Activated T-helper 1 cell treated with anti-CD3 and anti-CD28 coated beads, Interleukin-2, amount 50 U/mL, for 16 hours (primary cell): ENCODE measurements at places on chromosomes 2 and 18.

GRCh38 chr18:47724186-47724975 is 206.1 kb downstream of the SMAD2 start:
- DNase-seq: no peak

DNA sequence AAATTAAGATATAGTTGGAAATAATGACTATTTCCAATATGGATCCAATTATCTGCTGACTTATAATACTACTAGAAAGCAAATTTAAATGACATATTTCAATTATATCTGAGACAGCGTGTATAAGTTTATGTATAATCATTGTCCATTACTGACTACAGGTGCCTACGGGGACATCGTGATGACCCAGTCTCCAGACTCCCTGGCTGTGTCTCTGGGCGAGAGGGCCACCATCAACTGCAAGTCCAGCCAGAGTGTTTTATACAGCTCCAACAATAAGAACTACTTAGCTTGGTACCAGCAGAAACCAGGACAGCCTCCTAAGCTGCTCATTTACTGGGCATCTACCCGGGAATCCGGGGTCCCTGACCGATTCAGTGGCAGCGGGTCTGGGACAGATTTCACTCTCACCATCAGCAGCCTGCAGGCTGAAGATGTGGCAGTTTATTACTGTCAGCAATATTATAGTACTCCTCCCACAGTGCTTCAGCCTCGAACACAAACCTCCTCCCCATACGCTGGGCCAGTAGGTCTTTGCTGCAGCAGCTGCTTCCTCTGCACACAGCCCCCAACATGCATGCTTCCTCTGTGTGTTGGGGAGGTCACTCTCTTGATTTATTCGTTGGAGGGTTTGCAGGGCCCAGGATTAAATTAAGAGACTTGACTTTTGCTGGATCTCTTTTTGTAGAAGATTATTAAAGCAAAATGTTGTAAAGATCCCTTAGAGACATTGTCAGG is 194.4 kb downstream of the RPIA start:
- DNase-seq: no peak

DNA sequence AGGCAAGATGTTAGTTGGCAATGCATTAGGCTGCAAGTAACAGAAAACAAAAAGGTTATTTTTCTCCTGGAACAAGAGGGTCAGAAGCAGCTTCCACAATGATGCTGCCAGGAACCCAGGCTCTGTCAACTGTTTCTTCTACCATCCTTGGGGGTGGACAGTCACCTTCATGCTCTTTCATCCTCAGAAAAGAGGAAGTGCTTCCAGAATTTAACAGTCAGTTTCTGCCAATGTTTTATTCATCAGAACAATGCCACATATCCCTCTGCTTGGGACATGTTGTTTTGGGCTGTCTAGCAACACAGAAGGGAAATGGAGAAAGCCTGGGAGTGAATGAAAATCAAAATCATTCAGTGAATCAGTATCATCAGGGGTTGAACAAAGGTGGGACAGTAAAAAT is 7.1 kb downstream of the TMEM182 start:
- no peak for DNase-seq

DNA sequence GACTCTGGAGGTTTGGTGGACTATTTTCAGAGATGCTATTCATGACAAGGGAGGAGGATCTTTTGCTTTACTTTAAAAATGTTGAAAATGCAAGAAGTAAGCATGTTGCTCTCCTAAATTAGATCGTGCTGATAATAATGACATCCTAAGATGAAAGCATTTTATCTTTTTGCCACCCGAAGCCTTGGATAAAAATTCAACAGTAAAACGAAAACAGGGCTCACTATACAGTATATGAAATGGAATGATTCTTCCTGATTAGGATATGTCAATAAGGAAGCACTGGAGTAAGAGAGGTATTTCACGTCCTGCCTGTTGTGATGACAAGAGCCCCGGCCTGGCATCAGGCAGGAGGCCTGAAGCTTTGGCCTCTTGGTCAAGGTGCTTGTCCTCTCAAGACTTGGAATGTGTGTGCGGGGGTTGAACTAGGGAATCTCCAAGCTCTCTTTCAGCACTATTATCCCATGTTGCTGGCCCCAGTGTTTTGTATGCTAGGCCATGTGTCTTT is 306.0 kb downstream of the MTX2 start:
- no peak for DNase-seq

DNA sequence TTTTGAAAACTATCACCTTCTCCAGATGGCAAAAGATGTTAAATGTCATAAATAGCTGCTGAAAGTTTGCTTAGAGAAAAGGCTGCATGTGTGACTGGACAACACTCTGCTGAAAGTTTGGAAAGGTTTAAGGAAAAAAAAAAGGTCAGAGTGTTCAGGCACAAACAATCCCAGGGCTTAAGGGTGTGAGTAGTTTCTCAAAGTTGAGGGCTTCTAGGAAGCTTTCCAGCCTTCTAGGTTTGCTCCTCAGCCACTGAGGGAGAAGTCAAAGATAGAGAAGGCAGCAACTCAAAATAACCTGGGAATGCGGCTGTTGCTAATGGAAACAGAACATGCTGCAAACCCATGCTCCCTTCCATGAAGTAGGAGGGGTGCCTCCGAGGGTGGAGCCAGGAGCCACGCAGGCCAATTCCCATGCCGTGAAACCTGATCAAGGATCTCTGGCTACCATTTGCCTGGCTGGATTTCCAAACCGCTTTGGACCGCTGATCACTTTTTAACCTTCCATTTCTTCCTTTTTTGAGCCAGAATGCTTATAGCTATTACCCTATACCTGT is 88.0 kb downstream of the TEX51 start:
- DNase-seq: no peak

- no peak for DNase-seq
Observed at GRCh38 chr2:128557831-128558241, 239.2 kb upstream of the HS6ST1 start.

DNA sequence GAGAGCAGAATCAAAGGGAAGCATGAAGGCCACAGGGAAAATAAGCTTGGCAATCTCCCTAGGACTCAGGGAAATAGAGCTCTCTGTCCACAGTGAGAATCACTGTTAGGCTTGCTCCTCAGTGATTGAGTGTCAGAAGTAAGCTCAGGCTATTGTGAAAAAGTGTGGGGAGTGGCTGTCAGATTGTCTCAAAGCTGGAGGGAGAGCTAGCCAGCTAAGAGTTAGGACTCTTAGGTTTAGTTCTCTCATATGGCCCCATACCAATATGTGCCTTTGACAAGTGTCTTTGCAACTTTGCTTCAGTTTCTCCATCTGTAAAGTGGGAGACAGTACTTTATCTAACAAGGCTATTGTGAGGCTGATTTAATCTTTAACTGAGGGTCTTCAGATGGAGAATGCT is 17.2 kb downstream of the EIF4E2 start:
- DNase-seq: no peak
